CD4-positive, alpha-beta T cell treated with Interleukin-15 for 4 hours (primary cell): ENCODE measurements at places on chromosomes 2 and 18.

- DNase-seq = no peak
These were observed 72.7 kb upstream of the CTAGE1 start for GRCh38 chr18:22490429-22490846.

GRCh38 chr2:235447210-235447609 is 46.6 kb upstream of the AGAP1 start:
- DNase-seq = no peak

DNA sequence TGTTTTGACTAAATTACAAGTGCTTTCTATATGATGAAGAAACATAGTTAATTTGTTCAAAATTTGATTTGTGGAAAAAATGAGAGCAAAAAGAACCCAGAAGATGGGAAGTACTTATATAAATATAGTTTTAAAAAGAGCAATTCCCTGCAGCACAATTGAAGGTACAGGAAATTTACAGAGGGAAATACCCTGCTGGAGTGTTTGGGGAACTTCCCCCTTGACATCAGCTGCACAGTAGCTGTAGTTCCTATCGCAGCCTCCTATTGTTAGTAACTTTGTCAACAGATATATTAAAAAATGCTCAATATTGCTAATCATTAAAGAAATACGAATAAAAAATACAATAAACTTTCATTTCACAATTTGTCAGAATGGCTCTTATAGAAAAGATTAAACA is 1118.8 kb upstream of the ZEB2 start:
- DNase-seq = no peak

DNA sequence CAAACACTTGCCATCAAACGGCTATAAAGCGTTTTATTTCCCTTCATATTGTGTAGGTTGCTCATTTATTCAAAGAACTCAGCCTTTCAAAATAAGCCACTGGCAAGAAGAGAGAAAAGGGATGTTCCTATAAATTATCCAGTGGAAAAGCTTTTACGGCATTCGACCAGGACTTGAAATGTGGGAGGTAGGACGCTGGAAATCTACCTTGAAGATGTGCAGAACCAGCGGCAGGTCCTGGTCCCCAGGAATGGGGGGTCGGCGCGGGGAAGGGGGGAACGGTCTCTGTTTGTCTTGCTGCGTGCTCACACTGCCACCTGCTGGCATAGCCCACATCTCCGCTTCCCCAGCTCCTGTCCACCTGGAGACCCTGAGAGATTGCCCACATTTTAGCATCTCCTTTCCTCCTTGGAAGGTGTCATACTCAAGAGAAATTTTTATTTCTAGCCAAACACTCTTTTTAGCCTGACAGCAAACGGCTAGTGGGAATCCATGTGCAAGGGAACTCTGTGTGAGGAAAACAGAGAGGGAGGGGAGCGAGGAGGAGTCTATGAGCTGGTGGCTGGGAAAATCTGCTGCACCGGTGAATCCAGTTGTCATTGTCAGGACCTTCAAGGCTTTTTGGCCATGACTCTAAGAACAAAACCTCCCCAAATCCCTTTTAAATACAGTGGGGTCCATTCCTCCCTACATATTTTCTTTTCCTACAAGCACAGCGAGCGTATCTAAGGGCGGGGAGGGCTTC is 349.0 kb upstream of the PKDCC start:
- DNase-seq = no peak

DNA sequence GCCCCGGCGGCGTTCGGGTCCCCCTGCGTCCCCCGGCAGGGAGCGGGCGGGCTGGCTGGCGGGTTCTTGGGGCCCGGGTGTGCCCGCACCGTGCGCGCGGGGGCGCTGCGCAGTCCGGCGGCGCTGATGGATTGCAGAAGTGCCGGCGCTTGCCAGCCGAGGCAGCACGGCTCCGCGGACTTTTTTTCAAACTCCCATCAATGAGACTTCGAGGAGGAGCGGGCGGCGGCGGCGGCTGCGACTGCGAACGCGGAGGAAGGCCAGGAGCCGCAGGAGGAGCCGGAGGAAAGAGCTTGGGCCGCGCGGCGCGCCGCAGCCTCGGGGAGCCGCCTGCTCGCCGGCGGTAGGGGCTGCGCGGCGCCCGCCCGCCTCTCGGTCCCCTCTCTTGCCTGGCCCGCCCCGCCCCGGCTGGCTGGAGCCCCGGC is at the start of gene GLI2:
Gene GLI2, plus strand, starts transcription at position 123 of the 425 bp plus-strand sequence. CDS start 61,453 bp downstream, outside the sequence.
- DNase-seq = no peak
